ENCODE measurements at places on chromosomes 13 and 19.

DNA sequence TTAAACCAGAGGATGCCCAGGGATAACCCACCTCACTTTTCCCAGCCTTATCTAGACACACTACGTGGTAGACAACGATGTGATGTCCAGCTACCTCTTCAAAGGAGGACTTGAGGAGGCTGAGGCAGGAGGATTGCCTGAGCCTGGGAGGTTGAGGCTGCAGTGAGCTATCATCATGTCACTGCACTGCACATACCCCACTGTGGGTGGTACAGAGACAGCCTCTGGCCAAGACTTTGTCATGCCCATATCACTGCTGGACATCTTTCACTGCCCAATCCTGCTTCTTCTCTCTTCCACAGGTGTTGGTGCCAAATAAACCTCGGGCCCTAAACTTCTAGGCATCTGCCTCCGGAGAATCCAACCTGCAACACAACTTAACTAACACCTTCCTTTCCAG is 85.8 kb downstream of the FAM216B start:
- DNase-seq = no peak

GRCh38 chr19:3178377-3178972 is at the start of gene S1PR4:
S1PR4 (plus strand) TSS chr19:3178769; CDS start chr19:3178793, 24 bp downstream.
- DNase-seq = no peak

- no peak for DNase-seq
Observed at GRCh38 chr13:25979371-25979770, 72.4 kb downstream of the SHISA2 start.

DNA sequence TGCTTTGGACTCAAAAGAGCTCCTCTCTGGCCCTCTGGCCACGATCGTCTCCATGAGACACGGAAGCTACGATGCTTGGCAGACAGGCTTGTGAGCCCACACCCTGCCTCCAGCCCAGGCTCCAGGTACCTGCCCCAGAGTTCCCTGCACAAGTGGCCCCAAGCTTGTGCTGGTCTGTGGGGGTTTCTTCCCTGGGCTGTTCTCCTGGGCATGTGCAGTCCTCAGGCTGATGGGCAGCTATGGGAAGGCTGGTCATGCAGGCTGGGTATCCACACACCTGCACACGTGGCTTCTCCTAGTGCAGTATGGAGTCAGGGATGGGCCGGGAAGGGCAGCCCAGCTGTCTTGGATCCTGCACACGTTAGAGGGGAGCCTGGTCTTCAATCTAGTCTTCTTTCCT is 43.1 kb downstream of the TEX29 start:
- DNase-seq = no peak

DNA sequence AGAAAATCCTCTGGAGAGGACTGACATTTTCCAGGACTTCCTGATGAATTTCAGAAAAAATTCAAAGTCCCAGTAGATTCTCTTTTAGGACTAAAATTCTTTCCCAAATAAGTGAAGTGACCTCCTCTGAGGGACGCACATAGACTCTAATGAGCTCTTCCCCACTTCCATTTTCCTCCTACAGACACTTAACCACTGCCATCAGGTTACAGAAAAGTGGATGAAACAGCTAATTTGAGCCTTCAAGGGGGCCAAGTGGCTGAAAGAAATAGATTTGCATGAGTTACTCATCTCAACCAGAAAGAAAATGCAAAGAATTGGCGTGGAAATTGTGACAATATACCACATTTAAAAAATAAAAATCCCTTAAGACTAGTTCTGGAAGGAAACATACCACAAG is 185.3 kb upstream of the EDNRB start:
- DNase-seq = no peak

DNA sequence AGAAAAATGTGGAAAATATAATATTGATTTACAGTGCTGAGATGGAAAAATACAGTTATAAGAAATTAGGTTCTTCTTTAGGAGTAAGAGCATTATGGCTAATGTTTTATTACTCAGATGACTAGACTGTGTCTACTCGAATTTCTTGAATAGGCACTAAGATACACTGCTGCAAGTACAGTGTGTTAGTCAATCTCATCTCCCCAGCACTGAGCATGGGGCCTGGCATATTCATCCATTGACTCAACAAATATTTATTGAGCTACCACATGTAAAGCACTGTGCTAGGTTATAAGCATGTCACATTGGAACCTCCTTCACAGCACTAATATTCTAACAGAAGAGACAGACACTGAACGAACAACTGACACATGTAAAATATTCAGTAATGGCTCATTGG is 242.5 kb upstream of the GPC6 start:
- no peak for DNase-seq

DNA sequence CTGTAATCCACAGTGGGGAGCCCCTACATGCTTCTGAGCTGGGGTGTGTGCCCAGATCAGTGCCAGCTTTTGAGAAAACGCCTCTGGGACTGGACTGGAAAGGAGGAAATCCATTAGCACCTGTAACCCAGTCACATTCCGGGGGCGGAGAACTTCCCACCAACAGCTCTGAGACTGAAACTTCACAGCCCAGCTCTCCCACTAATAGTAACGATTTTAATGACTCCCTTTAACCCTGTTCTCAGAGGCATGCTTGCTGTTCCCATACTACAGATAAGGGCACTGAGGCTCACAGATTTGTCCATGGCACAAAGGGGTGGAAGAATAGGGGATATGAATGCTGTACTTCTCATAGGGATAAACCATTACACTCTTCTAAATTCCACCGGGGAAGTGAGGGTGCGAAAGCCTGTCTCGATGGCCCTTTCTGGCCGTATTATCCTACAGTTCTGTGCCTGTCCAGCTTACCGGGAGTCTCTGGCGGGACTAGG is 851 bp downstream of the FBXO46 start:
- peak; percentile 24 for DNase-seq

DNA sequence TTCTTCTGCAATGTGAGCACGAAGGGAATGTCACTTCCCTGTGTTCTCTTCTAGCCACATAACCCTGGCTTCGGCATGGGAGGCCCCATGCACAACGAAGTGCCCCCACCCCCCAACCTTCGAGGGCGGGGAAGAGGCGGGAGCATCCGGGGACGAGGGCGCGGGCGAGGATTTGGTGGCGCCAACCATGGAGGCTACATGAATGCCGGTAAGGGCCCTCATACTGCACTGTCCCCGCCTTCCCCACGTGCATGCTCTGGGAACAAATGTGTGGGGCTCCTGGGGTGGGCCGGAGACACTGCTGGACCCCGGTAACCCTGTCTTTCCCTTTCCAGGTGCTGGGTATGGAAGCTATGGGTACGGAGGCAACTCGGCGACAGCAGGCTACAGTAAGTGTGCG is 17.7 kb upstream of the QTRT1 start:
- no peak for DNase-seq

DNA sequence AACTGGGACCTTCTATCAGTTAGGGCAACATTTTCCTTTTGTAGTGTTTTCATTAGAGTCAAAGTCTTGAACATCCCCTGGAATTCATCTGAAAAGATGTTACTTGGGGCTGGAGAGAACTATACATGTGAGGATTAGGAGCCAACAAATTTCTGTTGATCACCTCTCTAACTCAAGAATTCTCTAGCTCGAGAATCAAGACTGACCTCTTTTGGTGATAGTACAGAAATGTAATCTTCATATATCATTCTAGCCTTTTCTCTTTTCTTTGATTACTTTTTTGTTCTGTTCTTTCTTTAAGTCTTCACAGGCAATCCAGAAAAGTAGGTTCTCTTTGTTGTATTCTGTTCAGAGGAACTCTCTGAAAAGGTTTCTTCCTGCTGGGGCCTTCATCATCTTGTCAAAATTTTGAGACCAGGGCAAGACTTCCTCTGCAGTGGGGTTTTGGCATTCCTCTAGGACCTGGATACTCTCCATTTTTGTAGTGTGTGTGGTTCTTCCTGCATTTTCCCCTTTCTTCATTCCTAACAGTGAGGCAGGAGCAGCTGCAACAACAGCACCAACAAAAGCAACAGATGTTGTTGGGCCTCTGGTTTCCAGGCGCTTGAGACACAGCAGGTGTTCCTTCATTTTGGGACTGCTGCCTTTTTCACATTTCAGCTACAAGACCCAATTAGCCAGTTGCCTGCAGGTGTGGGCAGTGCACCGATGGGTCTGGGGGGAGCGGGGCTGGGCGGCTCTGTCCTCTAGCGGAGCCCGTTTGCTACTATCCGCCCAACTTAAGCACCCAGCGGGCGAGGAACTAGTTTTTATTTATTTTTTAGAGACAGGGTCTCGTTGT is 26.2 kb downstream of the ELF1 start:
- no peak for DNase-seq

- no peak for DNase-seq
Observed at GRCh38 chr19:30891051-30891450, 458.2 kb downstream of the TSHZ3 start.

GRCh38 chr19:12034620-12035019 is 859 bp downstream of the ZNF433 start:
- DNase-seq = peak; percentile 21

- DNase-seq = peak; percentile 79
Observed at GRCh38 chr13:92175330-92175729, 776.9 kb downstream of the GPC5 start.

DNA sequence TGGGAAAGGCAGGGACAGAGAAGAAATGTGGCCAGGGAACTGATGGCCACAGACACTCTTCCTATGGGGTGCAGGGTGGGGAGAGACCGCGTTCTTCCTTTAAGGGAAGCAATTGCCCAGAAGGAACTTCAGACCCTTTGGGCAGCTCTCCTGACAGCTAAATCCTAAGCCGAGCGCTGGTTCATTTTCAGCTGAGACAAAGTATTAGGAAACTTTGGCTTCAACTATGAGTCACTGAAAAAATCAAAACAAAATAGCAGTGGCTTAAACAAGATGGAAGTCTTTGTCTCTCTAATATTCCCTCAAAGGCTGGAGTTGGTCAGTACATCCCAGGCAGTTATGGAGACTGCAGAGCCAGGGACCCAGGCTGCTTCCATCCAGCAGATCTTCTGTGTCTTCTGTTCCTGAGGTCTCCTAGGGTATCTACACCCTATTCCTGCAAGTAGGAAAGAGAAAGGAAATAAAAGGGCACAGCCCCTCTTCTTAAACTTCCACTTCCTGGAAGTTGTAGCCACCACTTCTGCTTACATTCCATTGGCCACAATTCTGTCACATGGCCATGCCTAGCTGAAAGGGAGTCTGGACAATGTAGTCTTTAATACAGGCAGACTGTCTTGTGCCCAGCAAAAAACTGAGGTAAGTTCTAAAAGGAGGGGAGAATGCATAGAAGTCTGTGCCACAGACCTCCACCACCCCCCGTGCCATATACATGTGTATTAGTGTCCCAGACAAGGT is 163.5 kb downstream of the KATNAL1 start:
- DNase-seq = peak; percentile 65

- no peak for DNase-seq
Observed at GRCh38 chr13:51577690-51578089, 6.6 kb upstream of the WDFY2 start.

DNA sequence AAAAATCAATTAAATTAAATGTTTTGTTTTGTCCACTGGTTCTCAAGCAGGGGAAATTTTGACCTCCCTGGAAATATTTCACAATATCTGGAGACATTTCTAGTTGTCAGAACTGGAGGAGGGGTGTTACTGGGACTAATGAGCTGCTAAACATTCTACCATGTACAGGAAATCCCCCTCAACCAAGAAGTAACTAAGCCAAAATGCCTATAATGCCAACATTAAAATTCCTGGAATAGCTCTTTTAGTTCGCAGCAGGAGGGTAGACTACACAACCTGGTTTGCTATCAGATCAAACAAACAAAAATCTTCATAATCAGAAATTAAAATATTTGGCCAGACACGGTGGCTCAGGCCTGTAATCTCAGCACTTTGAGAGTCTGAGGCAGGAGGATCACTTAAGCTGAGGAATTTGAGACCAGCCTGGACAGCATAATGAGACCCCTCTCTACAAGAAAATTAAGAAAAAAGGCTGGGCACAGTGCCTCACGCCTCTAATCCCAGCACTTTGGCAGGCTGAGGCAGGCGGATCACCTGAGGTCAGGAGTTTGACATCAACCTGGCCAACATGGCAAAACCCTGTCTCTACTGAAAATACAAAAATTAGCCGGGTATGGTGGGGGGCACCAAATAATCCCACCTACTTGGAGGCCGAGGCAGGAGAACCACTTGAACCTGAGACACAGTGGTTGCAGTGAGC is 13.7 kb upstream of the SMARCA4 start:
- DNase-seq = peak; percentile 86

GRCh38 chr13:25169356-25169755 is 2.7 kb downstream of the AMER2 start:
- no peak for DNase-seq

GRCh38 chr19:14562660-14563589 is 8.9 kb downstream of the NDUFB7 start:
- no peak for DNase-seq

DNA sequence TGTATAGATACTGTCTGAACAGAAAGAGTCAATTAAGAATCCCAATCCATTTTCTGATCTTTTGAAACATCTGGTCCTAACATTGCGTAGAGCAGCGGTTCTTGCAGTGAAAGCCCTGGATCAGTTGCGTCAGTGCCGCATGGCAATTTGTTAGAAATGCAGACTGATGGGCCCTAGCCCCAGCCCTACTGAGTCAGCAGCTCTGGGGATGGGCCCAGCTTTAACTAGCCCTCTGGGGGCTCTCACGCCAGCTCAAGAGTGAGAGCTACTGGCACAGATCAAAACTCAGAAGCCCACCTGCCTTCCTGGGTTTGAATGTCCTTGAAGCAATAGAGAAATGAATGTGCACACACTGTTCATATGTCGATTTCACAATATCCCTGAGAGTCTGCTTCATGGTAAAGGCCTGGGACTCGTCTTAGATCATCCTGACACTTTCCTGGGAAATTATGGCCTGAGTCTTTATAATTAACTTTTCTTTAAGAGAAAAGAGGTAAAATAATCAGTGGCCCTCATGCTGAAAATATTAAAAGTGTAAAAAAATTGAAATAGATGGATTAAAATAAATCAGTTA is 206.8 kb upstream of the TMTC4 start:
- DNase-seq = no peak

DNA sequence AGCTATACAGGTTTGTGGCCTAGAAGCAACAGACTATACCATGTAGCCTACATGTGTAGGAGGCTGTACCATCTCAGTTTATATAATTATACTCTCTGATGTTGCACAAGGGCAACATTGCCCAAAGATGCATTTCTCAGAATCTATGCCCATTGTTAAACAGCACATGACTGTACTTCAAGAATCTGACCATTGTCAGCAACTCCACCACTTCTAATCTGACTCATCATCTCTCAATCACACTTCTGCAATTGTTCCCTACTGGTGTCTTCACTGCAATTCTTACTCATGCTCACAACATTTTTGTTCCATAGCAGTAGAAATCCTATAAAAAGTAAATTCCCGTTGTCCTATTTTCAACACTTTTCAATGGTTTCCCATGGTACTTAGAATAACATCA is 63.9 kb upstream of the ATXN8OS start:
- peak; percentile 1 for DNase-seq

- no peak for DNase-seq
Observed at GRCh38 chr13:113794086-113794485, 35.1 kb downstream of the TMEM255B start.

- peak; percentile 22 for DNase-seq
Observed at GRCh38 chr13:93771782-93772181, 545.2 kb downstream of the GPC6 start.

DNA sequence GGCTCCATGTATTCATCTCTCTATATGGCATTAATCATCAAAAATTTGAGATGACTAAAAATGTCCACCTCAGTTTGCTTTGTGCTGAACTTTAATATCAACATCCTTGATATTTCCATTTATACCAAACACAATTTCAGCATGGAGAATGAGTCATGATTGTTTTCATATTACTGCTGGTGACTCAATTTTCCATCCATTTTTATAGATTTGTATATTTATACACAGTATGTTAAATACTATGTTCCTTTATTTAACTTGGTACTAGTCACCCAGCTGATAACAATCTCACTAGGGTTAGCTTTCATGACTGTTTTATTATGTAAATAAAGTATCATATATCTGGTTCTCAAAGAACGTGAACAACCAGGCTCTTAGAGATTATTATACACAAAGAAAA is 1255.1 kb downstream of the SLITRK1 start:
- DNase-seq = no peak
